ENCODE measurements at places on chromosomes 16 and 17.
A peak's percentile ranks its signal among the peaks of the same experiment; 100 is the strongest.

GRCh38 chr16:73172973-73173709 is 125.2 kb upstream of the ZFHX3 start:
- no peak for DNase-seq

GRCh38 chr16:86567701-86568581 is 1.3 kb downstream of the FOXC2 start:
- DNase-seq, result no peak

GRCh38 chr17:1228781-1229348 is 41.4 kb upstream of the BHLHA9 start:
- no peak for DNase-seq

DNA sequence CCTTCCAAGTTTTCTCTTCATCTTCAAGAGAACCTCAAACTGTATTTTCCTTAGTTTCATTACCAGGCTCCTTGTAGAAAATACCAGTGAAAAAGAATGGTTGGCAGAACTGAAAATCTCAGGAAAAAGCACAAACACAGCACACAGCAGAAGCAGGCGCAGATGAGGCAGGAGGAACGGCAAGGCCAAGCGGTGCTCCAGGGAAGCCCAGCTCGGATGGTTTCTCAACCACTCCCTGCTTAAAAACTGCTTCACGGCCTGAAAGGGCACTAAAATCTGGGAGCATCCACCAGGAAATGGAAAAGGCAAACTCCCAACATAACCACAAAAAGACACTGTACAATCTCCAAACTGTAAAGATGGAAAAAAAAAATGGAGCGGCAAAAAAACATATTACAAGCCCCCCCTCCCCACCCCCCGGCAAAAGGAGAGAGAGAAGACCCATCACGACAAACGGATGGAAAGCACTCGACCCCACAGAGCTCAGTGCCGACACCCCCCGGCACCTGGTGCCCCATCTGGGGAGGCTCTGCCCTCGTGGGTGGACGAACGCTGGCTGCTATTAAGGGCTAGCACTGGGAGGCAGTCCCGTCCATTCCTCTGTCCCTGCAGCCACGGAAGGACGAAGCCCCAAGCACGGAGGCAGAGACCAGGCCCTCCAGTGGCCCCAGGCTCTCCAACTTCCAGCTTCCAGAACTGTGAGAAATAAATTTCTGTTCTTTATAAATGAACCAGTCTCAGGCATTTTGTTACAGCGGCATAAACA is 127.5 kb downstream of the ZNF778 start:
- DNase-seq, result peak; percentile 34

DNA sequence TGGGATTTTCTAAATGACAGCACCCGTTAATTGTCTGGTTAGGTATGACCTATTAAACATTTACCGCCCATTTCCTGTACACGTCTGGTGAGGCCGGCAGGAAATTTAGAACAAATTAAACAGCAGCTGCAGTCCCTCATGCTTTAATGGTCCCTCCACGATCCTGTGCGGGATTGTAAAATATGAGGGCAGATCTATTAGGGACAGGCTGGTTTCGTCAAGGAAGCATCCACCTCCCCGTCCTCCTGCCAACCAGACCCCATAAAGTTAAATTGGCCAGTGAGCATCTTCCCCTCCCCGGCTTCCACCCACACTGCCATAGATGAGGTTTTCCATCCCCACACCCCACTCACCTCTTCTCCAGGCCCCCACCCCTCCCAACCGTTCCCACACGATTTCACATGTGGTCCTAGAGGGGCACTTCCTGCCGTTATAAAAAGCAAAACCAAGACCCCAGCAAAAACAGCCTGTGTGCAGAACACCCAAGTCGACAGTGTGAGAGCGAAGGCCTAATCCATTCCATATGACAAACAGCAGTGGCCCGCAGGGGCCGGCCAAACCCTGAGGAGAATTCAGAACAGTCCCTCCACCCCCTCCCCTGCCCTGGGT is 331.9 kb downstream of the FOXL1 start:
- no peak for DNase-seq

GRCh38 chr17:31786796-31787481 is 72.1 kb downstream of the COPRS start:
- no peak for DNase-seq

GRCh38 chr16:73002866-73003265 is 45.1 kb downstream of the ZFHX3 start:
- DNase-seq, result no peak

- no peak for DNase-seq
These were observed 519 bp downstream of the ST6GALNAC2 start for GRCh38 chr17:76585033-76585648.

DNA sequence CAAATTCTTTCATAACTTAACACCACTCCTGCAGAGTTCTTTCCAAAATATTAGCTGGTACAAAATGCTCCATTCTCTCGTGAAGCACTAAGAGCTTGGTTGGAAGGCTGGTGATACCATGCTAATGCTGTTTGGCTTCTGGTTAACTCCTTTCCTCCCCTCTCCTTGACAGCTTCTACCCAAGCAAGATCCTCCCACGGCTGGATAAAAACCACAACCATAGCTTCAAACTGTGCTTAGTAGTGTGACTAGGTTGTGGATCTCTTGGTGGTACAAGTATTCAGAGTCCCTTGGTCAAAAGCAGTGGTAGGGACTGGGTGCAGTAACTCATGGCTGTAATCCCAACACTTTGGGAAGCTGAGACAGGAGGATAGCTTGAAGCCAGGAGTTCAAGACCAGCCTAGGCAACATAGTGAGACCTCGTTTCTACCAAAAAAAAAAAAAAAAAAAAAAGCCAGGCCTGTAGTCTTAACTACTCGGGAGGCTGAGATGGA is 2.3 kb downstream of the PHAF1 start:
- DNase-seq, result no peak

- no peak for DNase-seq
These were observed 14.0 kb downstream of the NAGPA start for GRCh38 chr16:5019775-5020174.

DNA sequence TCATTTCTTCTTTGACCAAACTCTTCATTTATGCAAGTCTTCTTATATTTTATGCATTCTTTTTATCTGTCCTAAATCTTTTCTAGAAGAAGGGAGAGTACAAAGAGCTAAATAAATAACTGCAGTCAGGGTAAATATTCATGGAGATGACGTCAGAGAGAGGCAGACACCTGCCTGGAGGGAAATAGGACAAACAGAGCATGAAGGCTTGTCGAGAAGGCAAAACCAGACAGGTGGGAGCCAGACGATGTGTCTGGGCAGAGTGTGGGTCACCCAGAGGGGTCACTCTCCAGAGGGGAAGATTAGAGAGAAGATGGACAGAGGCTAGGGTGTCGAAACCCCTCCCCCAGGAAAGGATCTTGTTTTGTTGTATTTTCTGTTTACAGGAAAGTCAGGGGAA is 78.3 kb upstream of the RPL38 start:
- peak; percentile 95 for DNase-seq

DNA sequence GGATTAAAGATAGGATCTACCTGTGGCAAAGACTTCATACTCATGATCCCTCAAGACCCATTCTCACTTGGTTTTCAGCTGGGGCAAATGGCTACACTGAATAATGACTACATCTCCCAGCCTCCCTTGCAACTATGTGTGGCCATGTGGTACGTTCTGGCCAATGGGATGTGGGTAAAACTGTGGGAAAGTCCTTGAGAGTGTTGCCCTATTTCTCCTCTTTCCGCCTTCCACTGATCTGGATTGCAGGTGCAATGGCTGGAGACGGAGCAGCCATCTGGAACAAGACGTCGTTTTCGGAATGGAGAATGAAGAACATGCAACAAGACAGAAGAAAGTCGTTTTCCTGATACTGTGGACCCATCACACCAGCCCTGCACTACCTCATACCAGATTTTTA is 48.5 kb downstream of the HAPSTR1 start:
- DNase-seq, result peak; percentile 9

GRCh38 chr17:43789482-43789881 is 9.2 kb downstream of the CFAP97D1 start:
- DNase-seq, result no peak

GRCh38 chr17:38900978-38901656 is 24.3 kb upstream of the LASP1NB start:
- no peak for DNase-seq

DNA sequence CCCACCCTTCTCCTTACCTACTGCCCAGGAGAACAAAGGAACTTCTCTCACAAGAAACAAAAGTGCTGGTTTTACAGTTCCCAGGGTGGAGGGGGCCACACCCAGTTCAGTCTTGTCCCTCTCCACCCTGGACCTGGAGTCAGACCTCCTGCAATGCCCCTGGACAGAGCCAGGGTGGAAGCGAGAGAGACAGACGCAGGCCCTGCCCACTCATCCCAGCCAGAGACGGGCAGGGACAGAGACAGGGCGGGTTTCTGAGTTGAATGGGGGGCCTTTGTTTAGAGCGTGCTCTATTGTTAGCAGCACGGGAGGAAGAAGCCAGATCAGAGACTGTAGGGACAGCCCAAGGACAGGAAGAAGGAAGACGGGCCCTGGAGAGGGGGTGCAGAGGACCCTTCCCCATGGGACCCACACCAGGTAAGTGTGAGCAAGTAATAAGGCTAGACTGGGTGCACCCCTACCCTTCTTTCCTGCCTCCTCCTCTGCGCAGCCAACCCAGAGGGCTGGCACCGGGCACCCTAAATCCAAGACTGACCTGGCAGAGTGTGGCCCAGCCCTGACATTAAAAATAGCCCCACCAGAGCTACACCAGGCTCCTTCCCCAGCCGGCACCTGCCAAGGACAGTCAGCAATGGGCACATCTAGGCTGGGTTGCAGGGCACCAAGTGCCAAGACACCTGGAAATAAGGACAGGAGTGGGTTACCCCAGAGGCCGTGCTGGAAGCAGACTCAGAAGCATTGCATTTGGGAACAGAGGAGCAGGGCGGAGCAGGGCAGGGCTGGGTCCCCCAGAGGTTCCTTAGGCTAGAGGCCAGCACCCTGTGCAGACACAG is 10.9 kb downstream of the JUP start:
- DNase-seq, result no peak

DNA sequence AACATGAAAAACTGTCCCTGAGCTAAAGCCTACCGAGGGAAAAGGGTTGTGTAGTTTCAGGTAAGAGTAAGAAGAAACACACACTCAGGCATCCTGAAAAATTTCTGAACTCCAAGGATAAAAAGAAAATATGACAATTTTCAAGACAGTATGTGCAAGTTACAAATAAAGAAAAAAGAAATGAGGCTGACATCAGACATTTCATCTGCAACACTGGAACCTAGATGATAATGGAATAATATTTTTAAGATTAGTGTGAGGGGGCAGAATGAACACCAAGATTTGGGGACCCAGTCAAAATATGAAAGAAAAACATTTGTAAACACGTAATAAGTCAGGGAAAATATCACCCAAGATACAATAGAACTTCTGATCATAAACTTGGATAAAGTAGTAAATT is 135.9 kb upstream of the PSMD7 start:
- no peak for DNase-seq

DNA sequence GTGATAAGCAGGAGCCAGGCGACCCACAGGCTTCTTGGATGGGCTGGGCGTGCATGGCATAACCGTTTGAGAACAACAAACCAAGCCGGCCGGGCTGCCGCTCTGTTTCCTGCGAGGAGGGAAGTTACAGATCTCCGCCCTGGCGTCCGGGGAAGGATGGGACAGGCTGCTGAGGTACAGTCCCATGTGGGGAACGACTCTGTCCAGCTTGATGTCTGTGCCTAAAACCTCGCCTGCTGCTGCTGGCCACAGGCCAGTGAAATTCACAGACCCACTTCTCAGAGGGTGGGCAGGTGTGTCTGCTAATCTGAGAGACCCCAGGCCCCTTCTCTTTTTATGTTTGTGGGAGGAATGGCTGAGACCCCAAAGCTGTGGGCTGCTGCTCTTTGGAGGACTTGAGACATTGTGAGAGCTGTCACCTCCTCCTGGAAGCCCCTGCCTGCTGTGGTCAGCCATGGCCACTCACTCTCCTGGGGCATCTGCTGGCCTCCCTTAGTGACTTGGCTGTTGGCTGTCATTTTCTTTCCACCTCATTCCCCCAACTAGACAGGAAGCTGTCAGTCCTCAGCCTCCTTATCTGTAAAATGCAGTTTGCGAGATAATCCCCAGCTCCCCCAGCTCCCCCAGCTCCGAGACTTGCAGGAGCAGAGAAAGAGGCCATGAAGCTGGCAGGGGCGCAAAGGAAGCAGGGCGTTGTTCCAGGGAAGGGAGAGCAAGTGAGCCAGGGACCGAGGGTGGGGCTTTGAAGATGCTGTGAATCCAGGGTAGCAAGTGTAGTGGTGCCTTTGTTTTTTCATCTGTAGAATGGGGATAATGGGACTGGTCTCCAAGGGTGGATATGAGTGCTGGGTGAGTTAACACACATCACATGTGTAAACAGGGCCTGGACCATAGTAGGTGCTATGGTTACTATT is 51.0 kb downstream of the CMIP start:
- no peak for DNase-seq

- DNase-seq, result no peak
These were observed 16.9 kb upstream of the CPD start for GRCh38 chr17:30361766-30362279.

GRCh38 chr17:75909812-75910274 is 5.2 kb upstream of the MRPL38 start:
- peak; percentile 90 for DNase-seq

GRCh38 chr16:23423496-23424049 is 29.4 kb downstream of the COG7 start:
- DNase-seq, result no peak

DNA sequence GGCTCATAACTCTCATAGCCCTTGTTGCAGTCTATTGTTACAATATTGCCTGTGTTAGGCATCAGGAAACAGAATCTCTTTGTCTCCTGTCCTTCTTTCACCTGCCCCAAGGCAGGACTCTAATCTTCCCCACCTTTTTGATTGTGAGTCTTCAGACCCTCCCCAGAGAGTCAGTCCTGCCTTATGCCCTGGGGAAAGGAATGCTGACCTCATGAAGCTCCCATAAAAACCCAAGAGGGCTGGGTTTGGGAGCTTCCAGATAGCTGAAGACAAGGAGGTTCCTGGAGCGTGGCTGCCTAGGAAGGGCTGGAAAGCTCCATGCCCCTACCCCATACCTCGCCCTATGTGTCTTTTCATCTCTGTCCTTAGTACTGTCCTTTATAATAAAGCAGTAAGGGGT is 688.8 kb downstream of the WWOX start:
- DNase-seq, result no peak

DNA sequence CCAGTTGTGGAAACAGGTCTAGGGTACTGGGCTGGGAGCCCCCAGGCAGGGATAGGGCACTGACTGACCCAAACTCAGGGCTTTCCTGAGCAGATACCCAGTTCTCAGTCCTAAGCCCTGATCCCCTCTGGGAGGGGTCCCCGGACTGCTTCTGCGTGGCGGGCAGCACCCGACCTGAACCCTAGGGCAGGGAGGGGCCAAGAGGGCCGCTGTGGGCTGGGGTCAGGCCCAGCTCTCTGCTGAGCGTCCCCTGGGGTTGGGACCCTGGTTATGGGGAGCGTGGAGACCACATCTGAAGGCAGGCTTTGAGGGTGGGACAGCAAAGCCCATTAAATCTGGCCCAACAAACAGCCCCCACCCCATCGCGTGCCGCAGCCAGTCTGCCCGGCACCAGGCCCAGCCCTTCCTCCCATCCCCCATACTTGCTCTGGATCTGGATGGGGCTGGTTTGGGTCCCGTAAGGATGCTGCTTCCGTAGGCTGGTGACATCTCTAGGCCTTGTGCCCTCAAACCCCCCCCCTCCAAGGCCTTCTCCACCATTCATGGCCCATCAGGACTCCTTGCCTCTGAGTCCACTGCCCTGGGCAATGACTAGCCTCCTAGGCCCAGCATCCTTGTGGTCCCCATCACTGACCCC is 691 bp upstream of the FAM83G start:
- no peak for DNase-seq
